ENCODE measurements at places on chromosomes 4 and X.

DNA sequence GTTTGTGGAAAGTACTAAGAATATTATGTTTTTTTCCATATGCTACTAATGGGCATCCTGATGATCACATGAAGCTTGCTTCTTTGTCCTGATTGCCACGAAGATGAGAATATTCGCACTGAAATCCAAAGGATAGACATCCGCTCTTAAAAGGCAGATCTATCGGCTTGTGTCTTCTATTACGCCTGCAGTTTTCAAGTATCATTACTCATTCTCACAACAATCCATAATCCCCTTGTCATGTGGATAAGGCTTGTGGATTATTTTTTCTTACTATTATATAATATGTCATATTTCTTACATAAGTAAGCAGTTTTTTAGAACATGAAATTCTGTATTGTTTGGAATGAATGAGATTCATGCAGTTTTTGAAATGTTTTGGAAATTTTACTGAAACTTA is 62.8 kb downstream of the KCNIP4 start:
- DNase-seq: no peak

GRCh38 chr4:5884796-5885195 is 8.1 kb downstream of the CRMP1 start:
- no peak for DNase-seq

DNA sequence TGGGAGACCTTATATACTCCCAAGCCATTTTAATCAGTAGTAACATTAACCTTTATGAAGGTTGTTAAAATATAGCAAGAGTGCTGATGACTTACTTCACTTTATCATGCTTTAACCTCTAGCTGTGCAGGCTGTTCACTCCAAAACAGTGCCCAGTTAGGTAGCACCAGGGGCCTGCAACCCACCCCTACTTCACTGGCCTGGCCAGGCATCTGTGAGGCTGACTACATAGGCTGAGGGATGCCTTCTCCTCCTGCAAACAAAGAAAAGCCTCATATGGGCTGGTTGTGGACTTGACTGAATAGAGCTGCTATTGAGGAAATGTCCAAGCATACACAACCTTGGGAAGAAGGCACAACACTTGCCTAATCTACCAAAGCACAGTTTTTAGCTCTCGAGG is 172.8 kb downstream of the SHROOM3 start:
- no peak for DNase-seq

DNA sequence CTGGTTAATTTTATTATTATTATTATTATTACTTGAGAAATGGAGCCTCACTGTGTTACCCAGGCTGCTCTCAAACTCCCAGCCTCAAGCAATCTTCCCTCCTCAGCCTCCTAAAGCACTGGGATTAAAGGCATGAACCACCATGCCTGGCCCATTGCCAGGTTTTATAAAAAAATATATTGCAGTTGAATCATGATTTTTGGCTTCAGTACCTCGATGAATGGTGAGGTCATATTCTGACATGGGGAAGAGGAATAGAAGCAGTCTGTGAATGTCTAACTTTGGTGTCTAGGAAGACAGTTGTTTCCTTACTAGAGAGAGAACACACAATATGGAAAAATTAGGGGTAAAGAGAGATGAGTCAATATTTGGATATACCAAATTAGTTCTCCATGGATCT is 32.0 kb downstream of the CCSER1 start:
- no peak for DNase-seq

DNA sequence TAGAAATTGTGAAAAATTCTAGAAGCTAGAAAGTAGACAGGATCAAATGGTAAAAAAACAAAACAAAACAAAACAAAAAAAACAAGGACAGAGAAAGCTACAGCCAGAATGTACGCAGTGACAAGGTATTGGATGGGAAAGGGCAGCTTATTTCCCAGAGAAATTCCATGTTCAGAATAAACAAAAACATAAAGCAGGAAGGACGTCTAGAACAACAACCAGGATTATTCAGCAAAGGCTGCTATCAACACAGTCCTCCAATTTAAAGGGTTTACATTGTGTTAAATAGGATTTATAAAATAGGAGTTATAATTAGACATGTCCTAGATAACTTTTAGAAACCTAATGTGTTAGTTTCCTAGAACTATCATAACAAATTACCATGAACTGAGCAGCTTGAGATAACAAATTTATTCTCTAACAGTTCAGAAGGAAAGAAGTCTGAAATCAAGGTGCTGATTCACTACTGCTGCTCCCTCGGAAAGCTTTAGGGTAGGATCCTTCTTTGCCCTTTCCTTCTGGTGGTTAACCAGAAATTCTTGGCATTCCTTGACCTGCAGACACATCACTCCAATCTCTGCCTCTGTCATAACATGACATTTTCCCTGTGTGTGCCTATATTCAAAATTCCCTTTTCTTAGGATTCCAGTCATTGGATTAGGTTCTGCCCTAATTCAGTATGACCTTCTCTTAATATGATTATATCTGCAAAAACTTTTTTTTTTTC is 175.6 kb downstream of the SNCA start:
- no peak for DNase-seq

DNA sequence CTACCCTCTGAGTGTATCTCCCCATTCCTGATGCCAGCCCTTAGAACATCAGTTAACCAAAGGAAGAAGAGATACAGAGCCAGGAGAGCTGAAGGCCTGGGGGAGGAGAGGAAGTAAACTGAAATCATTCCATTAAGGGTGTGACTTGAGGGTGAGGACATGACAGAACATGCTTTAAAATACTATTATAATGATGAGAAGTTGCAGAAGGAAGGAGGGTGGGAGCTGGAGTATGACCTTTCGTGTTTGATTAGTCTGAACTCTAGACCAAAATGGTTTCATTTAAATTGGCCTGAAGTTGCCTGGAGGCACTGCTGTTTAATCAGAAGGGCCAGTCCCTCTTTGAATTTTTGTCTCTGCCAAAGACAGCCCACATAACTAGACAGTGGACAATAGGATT is 11.4 kb downstream of the INTS6L start:
- DNase-seq: no peak

GRCh38 chr4:132502096-132502552 is 647.0 kb upstream of the PCDH10 start:
- DNase-seq: no peak

DNA sequence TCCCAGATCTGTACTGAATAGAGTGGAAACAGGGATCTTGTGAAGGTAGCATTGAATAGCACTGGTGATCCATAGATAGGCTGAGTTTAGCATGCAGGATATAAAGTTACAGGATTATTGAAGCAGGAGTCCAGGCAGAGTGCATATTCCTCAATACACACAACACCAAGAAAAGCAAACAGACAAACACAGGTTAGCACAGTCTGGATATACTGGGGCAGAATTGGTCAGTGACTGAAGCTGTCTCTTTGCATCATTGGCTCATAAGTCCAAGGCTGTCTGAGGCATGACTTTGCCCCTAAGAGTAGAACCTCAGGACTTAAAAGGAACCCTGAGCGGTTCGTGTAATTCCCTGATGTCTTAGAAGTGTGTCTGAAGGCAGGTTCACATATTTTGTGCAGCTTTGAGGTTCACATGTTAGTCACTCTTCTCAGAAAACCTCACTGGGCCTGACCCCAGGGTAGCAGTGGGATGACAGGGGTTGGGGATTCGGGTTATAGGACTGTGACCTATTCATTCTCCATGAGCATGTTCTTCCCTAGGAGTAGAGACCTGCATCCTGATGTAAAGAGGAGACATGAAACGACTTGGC is 134.6 kb downstream of the AASDH start:
- no peak for DNase-seq

DNA sequence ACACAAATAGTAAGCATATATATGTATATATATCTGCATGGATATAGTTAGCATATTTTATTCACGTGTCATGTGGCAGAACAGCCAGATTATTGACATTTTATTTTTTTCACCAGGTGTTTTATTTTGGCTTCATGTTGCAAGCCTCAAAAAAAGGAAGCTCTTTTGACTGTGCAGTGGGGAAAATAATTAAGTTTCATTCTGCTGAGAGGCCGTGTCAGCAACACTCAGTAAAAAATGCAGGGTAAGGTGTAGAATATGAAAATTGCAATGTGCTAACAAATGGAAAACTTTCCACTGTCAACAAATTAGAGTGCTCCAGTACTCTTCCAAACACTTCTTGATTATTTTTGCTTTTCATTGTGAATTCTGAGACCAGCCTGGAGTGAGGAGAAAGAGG is 511.5 kb downstream of the GLUD2 start:
- no peak for DNase-seq

- DNase-seq: no peak
Observed at GRCh38 chrX:9038244-9038643, 4.3 kb upstream of the FAM9B start.

- no peak for DNase-seq
Observed at GRCh38 chr4:58600290-58600689, 1490.1 kb upstream of the IGFBP7 start.

DNA sequence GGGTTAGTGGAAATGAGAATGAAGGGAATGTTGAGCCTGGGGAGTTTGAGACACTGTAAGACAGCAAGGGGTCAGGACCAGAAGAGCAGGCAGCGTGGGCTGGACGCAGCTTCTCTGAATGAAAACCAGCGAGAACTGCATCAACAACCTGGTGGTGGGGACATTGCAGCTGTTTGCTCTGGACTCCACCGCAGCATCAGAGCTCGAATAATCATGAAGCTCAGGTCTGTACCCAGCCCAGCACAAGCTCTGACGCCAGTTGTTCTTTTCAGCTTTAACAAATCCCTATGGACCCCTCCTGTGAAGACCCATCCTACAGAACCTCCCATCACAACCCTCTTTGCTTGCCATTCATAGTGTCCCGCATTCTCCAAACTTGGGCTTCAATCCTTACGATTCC is 106.8 kb upstream of the PNPLA4 start:
- no peak for DNase-seq

- no peak for DNase-seq
Observed at GRCh38 chrX:39476604-39477021, 621.1 kb downstream of the BCOR start.

- peak; percentile 90 for DNase-seq
Observed at GRCh38 chr4:83855044-83855443, 319.1 kb downstream of the GPAT3 start.

GRCh38 chr4:26201120-26201519 is 119.7 kb upstream of the RBPJ start:
- no peak for DNase-seq

DNA sequence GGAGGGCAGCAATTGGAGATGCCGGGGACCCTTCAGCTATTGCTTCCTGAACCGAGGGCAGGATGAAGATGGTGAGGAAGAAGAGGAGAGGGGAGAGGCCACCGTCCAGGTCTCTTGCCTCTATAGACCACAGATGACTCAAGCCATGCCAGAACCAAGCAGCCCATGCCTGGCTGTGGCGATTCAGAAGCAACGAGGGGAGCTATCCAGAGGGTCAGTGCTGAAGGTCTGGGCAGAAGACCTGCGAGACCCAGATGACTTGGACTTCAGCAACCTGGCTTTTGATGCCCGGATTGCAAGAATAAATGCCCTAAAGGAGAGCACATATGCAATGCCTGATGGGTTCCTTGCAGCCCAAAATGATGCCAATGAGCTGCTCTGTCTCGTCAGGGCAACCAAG is 70.2 kb upstream of the PRPS2 start:
- DNase-seq: no peak

DNA sequence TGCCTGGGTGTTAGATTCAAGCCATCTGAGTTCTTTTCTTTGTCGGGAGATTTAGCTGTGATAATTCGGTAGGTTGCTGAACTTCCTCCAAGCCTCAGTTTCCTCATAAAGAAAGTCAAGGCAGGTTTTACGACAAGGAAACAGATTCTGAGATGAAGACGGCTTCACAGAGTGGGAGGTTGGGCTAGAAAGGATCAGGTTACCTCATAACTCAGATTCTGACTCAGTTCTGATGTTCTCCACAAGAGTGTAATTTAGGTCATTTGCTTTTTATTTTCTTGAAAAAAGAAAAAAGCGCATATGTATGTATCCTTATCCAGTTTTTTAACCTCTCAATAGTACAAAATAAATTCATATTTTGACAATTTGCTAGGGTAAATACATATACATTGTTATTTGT is 47.2 kb upstream of the ELOVL6 start:
- DNase-seq: no peak

- DNase-seq: no peak
Observed at GRCh38 chr4:29037501-29037900, 1682.7 kb upstream of the PCDH7 start.

GRCh38 chr4:141022111-141022695 is 111.1 kb downstream of the RNF150 start:
- no peak for DNase-seq

DNA sequence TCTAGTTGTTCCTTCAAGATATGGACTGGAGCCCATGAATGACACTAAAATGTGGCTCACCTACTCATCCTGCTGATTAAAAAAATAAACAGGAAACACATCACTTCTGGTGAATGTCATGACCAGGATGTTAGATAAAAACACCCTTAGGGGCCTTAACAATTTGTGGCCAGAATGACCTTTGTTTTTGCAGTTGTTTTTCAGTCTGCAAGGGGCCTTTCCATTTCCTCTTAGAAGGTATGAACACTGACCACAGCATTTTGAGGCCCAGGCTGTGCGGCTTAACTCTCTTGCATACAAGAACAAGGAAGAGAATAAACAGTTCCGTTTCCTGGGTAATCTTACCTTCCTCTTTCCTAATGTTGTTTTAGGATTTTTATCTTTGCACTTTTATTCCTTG is 113.2 kb downstream of the IL1RAPL2 start:
- DNase-seq: no peak

DNA sequence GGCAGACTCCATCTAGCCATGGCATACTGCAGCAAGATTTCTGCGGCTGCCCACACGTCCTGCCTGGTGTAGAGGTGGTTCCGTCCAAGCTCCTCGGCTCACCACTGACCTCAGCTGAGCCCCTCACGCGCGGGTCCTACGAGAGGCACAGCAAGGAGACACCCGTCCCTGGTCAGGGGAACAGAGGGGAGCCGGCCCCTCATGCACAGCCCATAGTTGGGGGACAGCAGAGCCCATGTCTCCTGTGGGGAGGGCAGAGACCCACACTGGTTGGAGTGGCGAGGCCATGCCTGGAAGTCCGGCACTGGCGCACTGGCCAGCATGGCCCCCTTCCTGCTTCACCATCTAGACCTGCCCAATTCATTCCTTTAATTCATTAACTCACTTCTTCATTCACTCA is 80.8 kb downstream of the HTRA3 start:
- DNase-seq: no peak

DNA sequence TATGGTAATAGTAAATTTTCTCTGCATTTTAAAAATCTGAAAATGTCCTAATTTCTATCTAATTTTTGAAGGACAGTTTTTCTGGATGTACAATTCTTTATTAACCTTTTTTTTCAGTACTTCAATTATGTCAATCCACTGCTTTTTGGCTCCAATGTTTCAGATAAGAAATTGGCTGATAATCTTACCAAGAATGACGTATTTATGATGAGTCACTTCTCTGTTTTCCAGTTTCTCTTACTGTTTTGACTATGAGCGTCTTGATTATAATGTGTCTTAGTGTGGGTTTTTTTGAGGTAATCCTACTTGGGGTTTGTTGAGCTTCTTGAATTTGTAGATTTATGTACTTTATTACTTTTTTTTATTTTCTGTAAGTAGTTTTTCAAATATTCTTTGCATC is 47.2 kb downstream of the UGT2B11 start:
- DNase-seq: no peak

DNA sequence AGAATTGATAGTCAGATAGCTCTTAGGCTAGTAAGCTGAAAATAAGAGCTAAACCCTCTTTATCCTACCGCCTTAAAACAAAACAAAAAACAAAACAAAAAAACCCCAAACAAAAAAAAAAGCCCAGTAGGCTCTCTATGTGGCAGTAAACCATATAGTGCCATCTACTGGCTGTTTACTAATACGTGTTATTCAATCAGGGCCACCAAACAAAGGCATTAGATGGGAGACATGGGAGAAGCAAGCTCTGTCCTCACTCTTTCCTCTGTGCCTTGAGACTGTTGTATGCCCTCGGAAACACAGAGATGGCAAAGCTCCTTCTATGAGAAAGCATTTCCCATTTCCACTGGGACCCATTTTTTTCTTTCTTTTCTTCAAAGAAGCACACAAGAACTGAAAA is 148.8 kb upstream of the MID1 start:
- no peak for DNase-seq

All from AG04449 (cell line).